ENCODE measurements at places on chromosomes 16 and 17. TPM values are rescaled to one million over a fixed set of nuclear protein-coding genes. Genes with fewer than 3 reads are reported as not detected.

The HBA2 gene
- not detected for total RNA-seq

The NFATC3 gene
- 94.5 TPM for total RNA-seq

The RNF151 gene
- not detected for total RNA-seq

The ZFPM1 gene
- total RNA-seq: 29.4 TPM

The PABPN1L gene
- total RNA-seq: not detected

The CLEC18A gene
- 1.8 TPM for total RNA-seq

The ARL5C gene
- not detected for total RNA-seq

DNA sequence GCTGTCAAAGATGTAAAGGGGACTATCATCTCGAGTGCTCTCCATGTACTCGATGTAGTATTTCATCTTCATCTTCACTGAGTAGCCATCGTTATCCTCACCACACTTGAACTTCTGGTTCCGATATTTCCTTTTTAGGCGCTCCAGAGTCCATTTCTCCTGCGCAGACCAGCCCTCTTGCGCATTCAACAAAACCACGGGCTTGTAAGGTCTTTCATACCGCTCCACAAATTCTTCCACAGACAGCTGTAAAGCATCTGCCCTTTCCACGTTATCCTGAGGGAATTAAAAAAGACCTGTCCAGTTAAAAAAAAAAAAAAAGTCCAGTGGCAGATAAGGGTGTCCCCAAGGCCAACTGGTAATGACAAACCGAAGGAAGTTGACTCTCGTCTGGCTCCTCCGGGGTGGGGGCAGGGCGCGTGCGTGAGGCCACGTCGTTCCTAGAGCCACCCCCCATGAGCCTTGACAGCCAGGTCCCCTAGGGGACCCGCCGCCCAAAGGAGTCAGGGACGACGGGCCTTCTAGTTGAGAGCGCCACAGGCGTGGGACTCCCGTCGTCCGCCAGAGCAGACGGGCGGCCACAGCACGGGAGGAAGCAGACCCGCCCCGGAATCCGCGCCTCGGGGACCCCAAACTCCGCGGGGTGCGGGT is 701 bp downstream of the JMJD6 start:
- peak; percentile 50 for DNase-seq

DNA sequence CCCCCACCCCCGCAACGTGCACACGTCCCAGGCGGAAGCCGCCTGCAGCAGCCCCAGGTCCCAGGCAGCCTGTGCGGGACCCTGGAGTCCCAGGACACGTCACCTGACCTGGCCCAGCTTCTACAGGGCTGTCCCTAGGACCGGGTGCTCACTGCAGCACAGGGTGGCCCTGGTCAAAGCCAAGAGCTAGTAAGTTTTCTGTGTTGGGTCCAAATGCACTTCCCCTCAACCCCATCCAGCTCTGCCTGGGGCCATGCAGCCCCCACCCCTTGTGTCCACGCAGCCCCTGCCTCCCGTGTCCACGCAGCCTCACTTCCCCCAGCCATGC is 22.1 kb upstream of the PVALEF start:
- DNase-seq: no peak

GRCh38 chr16:27179500-27180072 is 23.7 kb upstream of the KDM8 start:
- DNase-seq: peak; percentile 67

- no peak for DNase-seq
Measured at GRCh38 chr17:39757176-39757662, 19.5 kb downstream of the GRB7 start.

GRCh38 chr17:36888236-36888951 is 48.9 kb upstream of the LHX1 start:
- no peak for DNase-seq

GRCh38 chr17:58985367-58985766 is 121.3 kb downstream of the TRIM37 start:
- DNase-seq: no peak

- DNase-seq: no peak
Measured at GRCh38 chr16:892006-892405, 78.8 kb downstream of the LMF1 start.

GRCh38 chr17:31842195-31843069 is 16.6 kb downstream of the COPRS start:
- peak; percentile 28 for DNase-seq

DNA sequence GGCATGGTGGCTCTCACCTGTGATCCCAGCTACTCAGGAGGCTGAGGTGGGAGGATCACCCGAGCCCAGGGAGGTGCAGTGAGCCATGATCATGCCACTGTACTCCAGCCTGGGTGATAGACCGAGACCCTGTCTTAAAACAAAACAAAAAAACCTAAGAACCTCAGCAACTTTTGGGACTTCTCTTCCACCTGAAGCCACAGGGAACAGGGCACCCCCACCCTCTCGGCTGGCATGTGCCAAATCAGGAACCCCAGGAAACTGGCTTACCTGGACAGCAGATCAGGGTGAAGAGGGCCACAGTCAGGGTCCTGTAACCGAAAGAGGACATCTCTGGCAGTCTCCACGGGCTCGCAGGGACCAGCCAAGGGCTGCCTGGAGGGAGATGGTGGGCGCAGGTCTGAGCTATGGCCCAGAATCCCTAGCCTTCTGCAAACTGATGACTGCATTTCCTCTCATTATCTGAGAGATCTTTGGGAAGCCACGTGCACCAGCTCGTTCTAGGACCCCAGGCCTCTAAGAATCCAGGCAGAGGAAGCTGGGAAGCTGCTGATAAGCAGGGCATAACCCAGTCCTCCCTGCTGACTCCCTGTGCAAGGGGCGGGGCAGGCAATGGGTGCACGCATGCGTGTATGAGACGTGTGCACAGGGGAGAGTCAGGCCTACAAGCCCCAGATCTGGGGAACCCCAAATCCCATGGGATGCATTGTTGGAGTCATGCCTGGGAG is 8.4 kb downstream of the PRR29 start:
- no peak for DNase-seq

DNA sequence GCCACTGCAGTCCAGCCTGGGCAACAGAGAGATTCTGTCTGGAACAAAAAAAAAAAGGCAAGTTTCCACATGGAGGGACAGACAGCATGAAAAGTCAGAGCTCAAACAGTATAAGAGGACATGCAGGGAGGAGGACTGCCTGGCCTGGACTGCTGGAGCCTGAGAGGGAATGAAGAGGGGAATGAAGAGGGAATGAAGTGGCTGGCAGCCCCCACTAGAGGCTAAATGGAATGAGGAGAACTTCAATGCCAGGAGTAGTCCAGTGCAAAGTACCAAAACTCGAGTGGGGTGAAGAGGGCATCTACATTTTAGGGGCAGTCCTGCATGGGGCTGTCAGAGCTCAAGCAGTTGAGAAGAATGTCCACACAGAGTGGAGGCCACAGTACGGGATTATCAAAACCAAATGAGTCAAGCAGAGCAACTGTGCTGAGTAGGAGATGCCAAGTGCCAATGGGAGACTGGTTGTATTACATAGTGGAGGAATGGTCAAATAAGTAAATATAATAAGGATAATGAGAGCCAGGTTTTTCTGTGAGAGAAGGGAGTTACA is 22.9 kb downstream of the IKZF3 start:
- no peak for DNase-seq

DNA sequence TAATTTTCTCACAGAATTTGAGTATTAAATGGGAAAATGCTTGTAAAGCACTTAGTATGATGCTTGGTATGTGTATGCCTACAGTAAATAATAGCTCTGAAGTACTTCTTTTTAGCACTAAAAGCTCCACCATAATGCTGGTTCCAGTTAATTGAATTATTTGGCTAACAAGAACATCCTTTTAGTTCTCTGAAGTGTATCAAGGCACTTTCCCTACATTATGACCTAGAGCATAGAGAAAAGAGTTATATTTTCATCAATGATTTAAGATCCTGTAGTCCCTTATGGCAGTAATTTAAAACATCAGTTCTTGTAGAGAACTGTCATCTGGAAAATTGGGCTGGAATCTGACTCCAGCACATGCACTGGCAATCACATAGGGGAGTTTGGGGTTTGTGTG is 21.9 kb upstream of the PHAF1 start:
- no peak for DNase-seq

DNA sequence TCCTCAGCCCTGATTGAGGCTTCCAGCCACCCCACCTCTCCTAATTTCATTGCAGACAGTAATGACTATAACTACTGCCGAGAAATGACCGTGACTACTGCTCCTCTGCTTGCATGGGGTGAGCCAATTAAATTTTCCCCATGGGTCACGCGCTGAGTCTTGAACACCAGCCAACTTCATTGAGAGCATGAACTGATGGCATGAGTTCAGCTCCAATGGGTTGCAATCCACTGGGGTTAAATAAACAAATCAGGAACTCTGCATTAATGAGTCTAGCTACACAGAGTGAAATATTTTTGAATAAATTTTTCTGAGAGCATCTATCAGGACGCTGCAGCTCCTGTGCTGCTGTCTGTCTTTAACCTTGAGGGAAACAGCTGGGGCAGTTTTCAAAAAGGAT is 61.6 kb upstream of the CLEC3A start:
- DNase-seq: no peak

DNA sequence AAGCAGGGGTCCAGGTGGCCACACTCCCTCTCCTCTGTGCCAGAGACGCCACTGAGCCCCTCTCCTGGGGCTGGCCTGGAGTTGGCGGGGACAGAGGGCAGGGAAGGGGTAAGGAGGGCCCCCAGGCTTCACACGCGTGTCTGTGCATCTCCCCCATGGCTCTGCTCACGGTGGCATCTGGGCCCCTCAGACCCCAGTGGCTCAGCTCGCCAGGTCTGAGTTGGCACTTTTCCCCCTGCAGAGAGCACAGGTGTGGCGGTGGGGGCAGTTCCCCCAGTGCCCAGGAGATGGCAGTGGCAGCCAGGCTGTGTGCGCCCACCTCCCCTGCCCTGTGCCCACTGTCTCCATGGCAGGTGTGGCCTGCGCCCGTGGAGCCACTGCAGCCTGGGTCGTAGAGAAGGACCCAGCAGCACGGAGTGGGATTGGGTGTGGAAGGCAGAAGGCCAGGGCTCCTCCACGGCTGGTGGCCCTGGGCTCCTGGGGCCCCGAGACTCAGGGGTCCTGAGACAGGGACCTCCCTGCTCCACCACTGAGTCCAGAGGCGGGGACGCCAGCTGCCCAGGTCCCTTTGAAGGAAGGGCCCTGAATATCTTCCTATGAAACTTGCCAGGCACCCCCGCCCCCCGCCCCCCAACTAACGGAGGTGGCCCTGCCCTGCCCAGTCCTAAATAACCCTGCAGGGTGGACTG is 4.3 kb upstream of the APRT start:
- no peak for DNase-seq

DNA sequence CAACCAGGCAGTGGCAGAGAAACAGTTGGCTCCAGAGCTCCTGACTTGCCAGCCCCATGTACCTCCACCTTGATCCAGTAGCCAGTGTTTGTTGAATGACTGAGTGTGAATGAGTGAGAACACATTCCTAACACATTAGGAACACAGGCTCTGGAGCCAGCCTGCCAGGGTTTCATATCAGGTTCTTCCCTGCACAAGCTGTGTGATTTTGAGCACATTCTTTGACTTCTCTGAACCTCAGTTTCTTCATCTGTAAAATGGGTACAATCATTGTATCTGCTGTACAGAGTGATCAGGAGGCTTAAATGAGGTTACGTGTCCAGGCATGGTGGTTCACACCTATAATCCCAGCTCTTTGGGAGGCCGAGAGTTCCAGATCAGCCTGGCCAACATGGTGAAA is 13.3 kb upstream of the RMI2 start:
- DNase-seq: no peak

GRCh38 chr16:11535494-11535893 is 51.2 kb downstream of the LITAF start:
- DNase-seq: no peak

DNA sequence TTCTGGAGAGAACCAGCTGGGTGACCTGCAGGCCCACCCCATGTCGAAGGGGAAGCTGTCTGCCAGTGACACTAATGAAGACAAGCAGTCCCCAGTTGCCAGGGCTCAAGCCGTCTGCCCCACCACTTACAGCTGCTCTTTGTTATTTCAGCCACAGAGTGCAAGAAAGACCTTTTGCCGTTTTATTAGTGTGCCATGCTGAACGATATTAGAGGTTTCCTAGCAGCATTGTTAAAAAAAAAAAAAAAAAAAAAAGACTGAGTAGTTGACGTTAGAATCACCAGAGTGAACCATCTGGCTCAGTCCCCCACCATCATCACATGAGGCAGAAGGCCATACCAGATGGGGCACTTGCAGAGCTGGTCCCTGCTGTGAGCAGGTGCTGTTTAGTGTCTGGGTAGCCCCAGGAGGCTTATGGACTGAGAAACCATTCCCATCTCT is 26.5 kb upstream of the SLC39A11 start:
- no peak for DNase-seq
